ENCODE measurements at places on chromosomes 3 and 15. TPM values are rescaled to one million over a fixed set of nuclear protein-coding genes. Genes with fewer than 3 reads are reported as not detected.

PLSCR2 gene
- not detected for total RNA-seq

PLCD1 gene
- 36.9 TPM for total RNA-seq

CHAC1 gene
- total RNA-seq, result 47.2 TPM

DNA sequence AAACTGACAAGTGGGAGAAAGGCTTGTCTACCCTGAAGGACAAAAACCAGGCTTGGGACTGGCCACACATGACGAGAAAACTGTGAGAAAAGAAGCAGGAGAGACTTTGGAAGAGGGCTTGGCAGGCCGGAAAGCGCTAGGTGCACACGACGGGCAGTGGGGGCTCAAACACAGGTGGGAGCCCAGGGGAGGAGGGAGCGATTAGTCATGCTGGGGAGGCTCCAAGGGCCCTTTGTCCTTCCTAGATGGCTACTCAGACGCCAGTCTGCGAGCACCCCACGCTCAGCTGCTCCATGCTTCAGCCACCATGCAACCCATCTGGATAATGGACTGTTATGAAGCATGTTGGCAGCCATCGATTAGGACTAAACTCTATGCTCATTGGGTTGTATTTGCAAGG lies 17.1 kb downstream of the LIPC start:
- no peak overlapping the region for H3K4me3 ChIP-seq
- no peaks in the 10 kb centered on the region for H3K27me3 ChIP-seq
- H3K27ac ChIP-seq, result no peak overlapping the region

GRCh38 chr3:197561926-197562325 lies 6.2 kb upstream of the BDH1 start:
- no peaks in the 10 kb centered on the region for H3K27me3 ChIP-seq
- DNase-seq, result no peak
- no peak overlapping the region for H3K27ac ChIP-seq
- H3K36me3 ChIP-seq, result peaks cover 44% of the 10 kb centered on the region
- peaks cover 4% of the 10 kb centered on the region for H3K4me1 ChIP-seq
- H3K4me3 ChIP-seq, result no peak overlapping the region

- no peaks in the 10 kb centered on the region for H3K4me1 ChIP-seq
- no peak for DNase-seq
- H3K27ac ChIP-seq, result no peak overlapping the region
- H3K27me3 ChIP-seq, result no peaks in the 10 kb centered on the region
- no peak overlapping the region for H3K4me3 ChIP-seq
These were observed 119.4 kb downstream of the ECT2 start for GRCh38 chr3:172869784-172870518.

Data from H9 (cell line).